ENCODE measurements at places on chromosomes 11 and 22. TPM values are rescaled to one million over a fixed set of nuclear protein-coding genes. Genes with fewer than 3 reads are reported as not detected.

The TRIM29 gene
- total RNA-seq, result 2.3 TPM

The APOL5 gene
- total RNA-seq, result not detected

DNA sequence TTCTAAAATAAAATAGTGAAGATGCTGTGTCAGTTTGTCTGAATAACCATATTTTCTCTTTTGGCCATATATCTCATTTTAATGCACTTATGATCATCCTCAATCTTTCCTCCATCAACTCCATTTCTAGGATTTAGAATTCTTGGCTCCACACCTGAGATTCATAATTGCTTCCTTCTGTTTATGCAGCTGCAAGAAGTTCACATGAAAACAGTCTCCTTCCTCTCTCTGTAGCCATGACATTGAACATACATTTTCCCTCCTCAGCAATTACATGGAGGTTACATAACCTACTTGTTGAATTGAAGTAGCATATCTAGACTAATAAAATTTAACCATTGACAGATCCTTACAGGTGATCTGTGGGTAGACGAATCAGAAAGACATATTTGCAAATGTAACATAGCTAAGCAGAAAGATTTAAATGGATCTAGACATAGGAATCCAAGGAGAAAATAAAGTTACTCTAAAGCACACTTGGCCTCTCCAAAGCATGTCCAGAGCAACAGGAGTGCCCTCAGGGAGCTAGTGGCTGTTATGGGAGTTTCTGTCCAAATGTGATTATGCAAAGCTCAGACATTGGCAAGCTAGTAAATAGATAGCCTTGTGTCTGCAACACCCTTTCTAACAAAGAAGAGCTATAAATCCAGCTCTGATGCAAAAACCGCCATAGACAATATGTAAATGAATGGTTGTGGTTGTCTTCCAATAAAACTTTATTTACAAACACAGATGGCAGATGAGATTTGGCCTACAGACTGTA is 119.9 kb upstream of the MPPED2 start:
- DNase-seq, result no peak

DNA sequence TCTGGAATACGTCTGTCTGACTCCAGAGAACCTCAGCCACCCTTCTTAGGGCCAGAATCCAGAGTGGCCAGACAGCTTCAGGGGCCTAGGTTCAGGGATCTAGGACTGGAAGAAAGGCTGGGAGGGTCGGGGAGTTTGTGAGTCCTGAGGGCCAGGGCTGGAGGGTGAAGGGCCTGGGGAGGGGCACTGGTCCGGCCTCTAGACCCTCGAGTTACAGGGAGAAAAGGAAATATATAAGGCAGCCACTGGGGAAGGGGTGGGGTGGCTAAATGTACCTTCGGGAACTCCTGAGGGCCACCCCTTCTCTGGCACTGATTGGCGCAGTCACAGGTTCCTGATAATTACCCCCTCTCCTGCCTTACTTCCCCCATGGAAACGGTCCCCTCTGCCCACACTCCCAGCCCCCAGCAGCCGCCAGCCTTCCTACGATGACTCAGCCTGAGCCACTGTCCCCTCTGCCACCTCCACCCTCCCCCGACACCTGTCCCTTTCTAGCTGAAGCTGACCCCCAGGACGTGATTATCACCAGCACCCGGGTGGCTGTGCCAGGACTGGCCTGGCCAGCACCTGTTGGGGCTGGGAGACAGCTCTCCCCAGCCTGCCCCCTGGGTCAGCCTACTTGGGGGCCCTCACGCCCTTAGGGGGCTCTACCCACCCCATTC is 26.4 kb downstream of the MB start:
- DNase-seq, result no peak

DNA sequence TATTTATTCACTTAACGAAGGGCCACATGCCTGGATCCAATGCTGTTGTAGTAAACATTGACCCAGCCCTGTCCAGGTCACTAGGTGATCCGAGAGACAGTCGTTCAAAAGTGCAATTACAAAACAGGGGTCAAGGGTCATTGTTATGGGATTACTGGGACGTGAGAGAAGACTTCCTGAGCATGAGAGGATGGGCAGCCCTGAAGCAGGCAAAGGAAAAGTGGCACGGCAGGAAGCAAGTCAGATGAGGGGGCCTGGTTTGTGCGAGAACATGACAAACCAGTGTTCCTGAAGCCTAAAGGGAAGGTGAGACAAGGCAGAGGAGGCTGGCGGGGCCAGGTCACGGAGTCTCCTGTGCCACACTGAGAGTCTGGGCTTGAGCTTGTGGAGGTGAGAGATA is 15.8 kb upstream of the MMP20 start:
- peak; percentile 9 for DNase-seq

DNA sequence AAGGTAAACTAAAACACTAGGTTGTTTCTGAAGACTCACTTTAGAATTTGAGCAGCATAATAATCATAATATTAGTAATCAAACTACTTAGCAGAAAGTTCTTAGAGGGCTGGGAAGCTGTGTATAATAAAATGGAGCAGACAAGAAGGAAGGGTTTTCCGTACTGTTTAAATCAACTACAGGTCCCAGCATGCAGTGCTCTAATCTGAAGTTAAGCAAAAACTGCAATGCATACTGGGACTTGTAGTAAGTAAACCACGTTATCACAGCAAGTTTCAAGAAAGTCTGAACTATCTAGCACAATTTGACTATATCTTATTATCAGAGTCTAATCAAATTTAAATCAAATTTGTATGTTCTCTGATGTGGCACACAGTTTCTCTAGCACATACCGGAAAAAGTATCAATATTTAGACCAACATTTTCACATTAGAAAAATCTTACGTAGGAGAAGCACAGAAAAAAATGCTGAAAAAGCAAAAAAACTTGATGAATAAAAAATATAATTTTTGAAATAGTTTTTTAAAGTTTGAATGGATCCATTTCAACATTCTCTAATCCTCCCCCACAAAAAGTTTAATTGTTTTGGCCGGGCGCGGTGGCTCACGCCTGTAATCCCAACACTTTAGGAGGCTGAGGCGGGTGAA is 8.2 kb downstream of the PHF21A start:
- DNase-seq, result peak; percentile 91

- DNase-seq, result no peak
Observed at GRCh38 chr22:41876275-41876674, 38.6 kb downstream of the SHISA8 start.

Measured in stomach (tissue), 19 donors.